ENCODE measurements at places on chromosomes 16 and 17.

- DNase-seq, result no peak
Measured at GRCh38 chr16:29318037-29318436, 88.5 kb downstream of the NPIPB11 start.

GRCh38 chr17:3751836-3752235 is 28.1 kb downstream of the HASPIN start:
- DNase-seq, result no peak

GRCh38 chr17:31472137-31472536 is 80.7 kb downstream of the RAB11FIP4 start:
- no peak for DNase-seq

- peak; percentile 62 for DNase-seq
Measured at GRCh38 chr16:24036614-24037013, 200.8 kb downstream of the PRKCB start.

DNA sequence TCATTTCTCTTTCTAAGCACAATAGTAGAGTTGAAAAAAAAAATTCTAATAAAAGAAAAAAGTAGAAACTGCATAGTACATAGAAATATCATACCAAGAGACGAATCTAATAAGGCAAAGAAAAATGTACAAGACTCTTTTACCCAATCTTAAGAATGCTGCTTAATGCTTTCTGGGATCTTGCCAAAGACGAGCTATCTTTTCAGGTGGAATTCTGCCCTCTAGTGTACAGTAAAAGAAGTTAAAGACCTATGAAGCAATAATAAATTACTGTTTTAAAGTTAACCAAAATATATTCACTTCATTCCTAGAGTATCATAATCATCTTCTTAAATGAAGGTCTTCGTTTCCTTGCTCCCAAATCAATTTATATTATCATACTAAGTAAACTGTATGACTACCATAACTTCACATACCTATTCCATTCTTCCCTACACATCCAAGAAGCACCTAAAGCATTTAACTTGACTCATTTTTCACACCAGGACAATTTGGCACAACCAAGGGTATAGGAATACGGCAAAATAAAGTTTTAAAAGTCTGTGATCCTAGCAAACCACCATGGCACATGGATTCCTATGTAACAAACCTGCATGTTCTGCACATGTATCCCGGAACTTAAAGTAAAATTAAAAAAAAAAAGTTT is 47.7 kb downstream of the CFDP1 start:
- peak; percentile 87 for DNase-seq

GRCh38 chr17:82104797-82105416 is 6.9 kb upstream of the FASN start:
- DNase-seq, result no peak

GRCh38 chr17:38800237-38800760 is 943 bp upstream of the PIP4K2B start:
- no peak for DNase-seq

DNA sequence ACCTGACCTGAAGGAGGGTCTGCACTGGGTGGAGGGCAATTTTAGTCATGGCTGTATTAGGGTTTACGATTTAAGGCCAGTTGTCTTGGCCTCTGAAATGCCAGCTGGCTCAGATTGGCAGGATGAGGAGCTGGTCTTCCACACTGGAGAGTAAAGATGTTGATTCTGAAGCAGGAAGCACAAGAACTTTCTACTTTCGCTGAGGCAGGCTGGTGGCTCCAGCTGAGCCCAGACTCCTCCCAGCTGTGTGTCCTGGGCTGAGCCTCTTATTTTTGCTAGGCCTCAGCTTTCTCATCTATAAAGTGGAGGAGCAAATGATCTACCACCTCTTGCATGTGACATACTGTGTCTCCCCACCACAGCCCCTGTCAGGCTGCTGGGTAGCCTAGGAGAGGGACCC is 74.4 kb downstream of the MRM1 start:
- DNase-seq, result no peak

DNA sequence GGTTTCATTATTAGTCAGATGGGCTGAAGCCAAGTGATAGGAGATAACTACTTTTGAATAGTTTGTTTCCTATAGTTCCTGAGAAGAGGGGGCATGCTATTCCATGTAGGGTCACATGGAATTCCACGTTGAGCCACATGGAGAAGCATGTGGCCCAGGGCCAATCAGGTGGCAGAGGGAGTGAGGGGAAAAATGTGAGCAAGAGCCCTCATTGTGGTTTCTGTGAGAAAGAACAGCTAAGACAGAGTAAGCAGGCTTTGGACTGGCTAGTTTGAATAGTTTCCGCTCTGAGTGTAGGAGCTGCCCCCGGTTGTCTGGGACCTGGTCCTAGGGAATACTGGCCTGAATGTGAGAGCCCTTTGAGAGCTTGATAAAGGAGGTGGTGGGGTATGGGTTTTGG is 69.9 kb upstream of the CNTNAP4 start:
- DNase-seq, result no peak

DNA sequence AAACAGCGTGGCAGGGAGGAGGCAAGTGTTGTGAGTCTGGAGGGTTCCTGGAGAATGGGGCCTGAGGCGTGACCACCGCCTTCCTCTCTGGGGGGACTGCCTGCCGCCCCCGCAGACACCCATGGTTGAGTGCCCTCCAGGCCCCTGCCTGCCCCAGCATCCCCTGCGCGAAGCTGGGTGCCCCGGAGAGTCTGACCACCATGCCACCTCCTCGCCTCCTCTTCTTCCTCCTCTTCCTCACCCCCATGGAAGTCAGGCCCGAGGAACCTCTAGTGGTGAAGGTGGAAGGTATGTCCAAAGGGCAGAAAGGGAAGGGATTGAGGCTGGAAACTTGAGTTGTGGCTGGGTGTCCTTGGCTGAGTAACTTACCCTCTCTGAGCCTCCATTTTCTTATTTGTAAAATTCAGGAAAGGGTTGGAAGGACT is at the start of gene CD19:
CD19 (plus strand) TSS at position 171 of the 425 bp plus-strand sequence; CDS start at position 201, 30 bp downstream.
- no peak for DNase-seq

DNA sequence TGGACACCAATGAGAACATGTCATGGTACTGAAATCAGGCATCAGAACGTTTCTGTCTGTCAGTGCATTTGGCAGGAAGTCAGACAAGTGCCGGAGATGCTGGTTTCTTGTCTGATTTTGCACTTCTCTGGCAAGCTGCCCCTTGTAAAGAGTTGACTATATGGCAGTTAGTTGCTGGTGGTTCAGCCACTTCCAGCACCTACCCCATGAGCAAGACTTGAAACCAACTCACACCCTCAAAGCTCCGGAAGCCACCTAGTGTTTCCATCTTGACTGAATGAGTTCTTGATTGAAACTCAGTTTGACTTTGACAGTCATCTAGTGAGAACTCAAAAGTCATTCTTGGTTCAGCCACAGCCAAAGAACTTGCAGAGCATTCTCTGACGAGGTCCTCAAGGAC is 225.1 kb downstream of the SPECC1 start:
- DNase-seq, result no peak

DNA sequence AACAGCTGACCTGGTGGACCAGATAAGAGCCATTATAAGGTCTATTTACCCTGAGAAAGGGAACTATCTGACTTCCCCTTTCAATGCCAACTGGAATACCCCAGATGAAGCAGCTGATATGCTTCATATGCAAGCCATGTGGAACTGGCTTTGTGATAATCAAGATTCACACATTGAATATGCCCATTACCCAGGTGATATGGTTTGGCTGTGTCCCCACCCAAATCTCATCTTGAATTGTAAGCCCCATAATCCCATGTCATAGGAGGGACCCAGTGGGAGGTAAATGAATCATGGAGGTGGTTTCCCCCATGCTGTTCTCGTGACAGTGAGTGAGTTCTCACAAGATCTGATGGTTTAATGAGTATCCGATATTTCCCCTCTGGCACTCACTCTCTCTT is 42.1 kb downstream of the IKZF3 start:
- no peak for DNase-seq

- DNase-seq, result no peak
Measured at GRCh38 chr17:82860606-82861392, 21.0 kb upstream of the ZNF750 start.

GRCh38 chr17:4097165-4097960 is 45.5 kb downstream of the ZZEF1 start:
- DNase-seq, result no peak

GRCh38 chr16:9370061-9370491 is 278.6 kb downstream of the HAPSTR1 start:
- no peak for DNase-seq

- peak; percentile 90 for DNase-seq
Measured at GRCh38 chr16:54407596-54407995, 121.0 kb upstream of the IRX3 start.

GRCh38 chr17:38403491-38403890 is 24.8 kb upstream of the ARHGAP23 start:
- no peak for DNase-seq

- DNase-seq, result no peak
Measured at GRCh38 chr17:44011876-44012275, 2.9 kb downstream of the TMEM101 start.

- DNase-seq, result no peak
Measured at GRCh38 chr16:88787579-88788314, 2.7 kb upstream of the PIEZO1 start.

DNA sequence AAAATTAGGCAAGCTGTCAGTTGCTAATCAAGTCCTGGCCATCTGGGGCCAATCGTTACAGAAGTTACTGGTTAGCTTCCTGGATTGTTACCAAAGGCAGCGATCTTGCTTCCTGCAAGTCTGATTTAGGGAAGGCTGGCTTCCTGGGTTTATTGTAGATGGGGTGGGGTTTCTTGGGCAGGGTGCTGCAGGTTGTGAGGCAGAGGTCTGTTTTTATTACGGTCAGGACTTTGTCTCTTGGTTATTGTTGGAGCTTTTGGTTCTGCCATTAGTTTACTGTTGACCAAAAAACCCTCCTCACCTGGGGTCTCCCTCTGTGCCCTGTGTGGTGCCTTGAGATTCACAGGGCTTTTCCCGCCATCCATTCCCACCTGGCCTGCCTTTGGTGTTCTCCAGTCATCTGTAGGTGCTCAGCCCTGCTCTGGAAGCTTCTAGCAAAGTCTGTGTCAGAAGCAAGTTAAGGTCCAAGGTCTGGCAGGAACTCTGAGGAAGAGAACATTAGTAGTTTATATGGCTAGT is 36.9 kb downstream of the SLC47A1 start:
- no peak for DNase-seq

DNA sequence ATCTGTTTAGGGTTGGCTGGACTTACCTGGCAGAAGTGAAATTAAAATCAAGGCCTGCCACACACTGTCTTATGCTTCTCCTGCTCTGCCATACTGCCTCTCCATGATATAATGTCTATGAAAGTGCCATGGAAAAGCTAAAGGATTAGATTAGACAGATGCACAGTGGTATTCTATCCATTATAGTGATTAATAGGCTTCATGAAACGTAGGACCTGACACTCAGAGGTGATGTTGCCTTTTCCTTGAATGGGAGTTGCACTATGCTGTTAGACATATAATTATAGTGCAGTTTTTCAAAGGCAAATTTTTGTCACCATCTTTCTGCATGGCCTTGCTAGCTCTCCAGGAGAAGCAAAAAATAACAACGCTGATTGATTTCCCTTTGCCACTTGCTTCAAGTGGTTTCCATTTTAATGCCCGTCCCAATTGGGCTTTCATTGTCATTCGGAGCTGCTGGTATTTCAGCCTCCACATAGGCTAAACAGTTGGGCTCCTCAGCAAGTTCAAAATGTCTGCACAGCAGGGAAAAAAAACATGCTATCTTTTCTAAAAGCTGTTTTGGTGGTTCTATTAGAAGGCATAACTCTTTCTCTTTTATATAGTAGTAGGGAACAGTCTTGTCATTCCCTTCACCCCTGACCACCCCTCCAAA is 502.8 kb upstream of the GOT2 start:
- DNase-seq, result no peak
